ENCODE measurements at places on chromosomes 6 and 20.
A peak's percentile ranks its signal among the peaks of the same experiment; 100 is the strongest.

GRCh38 chr20:24364482-24364881, 104.9 kb upstream of the SYNDIG1 start:
- DNase-seq: no peak

DNA sequence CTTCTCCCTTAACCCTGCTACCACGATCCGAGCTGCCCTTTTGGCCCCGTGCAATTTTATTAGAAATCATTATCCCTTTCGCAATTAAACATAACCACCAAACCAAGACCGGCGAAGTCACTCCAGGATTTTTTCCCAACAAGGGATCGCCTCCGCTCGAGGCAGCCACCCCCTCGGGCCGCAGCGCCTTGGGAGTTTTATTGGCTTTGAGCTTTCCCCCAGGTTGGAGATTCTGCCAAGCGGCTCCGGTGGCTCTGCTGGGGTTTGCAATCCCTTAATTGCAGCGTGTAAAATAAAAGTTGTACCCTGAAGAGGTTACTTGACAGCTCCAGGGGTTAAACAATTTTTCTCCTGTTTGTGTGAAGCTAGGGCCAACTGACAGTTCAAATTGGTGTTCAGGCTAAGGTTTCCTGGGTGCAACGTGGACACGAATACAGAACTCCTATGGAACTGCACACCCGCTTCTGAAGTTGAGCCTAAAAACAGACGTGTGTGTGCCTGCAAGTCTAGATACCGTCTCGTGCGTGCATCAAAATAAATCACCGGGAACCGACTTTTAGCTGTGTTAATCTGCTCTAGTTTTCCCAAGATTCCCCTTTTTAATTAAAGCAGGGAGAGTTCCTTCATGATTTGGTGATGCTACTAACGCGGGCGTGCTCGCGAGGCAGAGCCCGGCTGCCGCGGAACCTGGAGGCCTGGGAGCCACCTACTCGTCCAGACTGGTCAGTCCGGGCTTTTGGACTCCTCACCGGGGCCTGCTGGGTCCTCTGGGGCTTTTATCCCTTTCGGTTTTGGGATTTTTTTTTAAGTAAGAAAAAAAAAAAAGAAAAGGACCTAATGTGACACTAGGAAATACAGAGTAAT, 975 bp upstream of the TFAP2A start:
- DNase-seq: no peak

DNA sequence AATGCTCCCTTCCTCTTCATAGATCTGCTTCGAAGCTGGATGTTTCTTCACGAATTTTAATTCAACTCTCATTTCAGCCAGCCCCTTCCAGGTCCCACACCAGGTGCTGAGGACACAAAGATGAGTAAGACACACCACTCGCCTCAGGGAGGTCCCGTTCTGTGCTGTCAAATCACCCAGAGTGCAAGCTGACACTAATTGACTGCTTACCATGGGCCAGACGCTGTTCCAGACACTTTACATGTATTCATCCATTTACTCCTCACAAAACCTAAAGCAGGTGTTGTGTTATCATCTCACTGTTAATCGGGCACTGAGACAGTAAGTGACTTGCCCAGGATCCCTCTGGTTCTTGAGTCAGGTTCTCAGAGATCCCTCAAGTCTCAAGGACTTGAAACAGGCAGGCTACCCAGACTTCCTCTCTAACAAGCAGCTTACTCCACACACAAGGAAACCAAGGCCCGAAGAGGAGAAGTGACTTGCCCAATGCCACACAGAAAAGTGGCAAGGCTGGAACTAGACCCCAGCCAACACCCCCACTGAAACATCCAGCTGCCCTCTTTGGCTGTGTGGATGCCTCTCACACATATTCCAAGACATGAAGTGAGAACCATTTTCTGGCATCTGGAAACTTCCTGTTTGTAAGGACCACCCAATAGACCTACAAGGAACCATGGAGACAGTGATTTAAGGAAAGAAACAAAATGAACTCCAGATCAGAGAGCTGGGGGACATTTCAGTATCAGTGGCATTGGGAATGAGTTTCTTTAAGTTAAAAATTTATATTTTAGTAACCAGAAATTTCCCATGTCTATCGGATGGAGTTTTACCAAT, 174.5 kb downstream of the CDC5L start:
- DNase-seq: no peak

- no peak for DNase-seq
These were observed 38.3 kb downstream of the BCL2L1 start for GRCh38 chr20:31684153-31685015.

DNA sequence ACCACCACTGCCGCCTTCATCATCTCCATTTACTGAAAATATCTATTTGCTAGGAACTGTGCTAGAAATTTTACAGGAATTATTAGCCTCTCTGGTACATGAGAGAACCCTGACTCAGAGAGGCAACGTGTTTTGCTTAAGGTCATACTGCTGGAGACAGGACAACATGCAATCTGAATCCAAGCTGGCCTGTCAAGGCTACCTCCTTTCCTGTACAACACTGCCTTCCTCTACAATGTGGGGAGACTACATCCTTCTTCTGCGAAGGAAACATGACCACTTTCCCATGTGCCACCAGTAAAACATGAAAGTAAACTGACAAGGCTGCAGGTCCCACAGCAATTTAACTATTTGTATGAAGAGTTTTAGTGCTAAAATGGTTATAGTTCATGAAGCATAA, 200.9 kb downstream of the BACH2 start:
- DNase-seq: no peak

GRCh38 chr20:20571068-20571780, 141.2 kb downstream of the RALGAPA2 start:
- no peak for DNase-seq

DNA sequence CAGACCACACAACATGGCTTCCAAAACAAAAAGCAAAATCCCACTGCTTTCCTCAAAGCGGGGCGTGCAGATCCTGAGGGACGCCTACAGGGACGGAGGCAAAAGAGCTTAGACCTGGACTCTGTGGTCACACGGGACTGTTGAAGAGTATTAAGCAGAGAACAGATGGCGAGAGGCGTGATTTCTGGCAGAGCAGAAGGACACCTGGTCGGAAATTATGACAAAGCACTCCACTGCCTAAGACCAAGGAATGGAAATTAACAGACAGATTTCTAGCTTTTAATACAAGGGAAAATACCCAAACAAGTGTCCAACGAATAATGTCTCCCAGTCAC, 15.4 kb downstream of the CST7 start:
- DNase-seq: no peak

GRCh38 chr20:33082546-33082945, 3.1 kb downstream of the BPIFB4 start:
- DNase-seq: no peak

- peak; percentile 54 for DNase-seq
These were observed at the start of gene VIP for GRCh38 chr6:152750694-152751093. Gene VIP, plus strand, starts transcription at chr6:152750797. Its CDS starts 1,381 bp downstream, at chr6:152752178.

DNA sequence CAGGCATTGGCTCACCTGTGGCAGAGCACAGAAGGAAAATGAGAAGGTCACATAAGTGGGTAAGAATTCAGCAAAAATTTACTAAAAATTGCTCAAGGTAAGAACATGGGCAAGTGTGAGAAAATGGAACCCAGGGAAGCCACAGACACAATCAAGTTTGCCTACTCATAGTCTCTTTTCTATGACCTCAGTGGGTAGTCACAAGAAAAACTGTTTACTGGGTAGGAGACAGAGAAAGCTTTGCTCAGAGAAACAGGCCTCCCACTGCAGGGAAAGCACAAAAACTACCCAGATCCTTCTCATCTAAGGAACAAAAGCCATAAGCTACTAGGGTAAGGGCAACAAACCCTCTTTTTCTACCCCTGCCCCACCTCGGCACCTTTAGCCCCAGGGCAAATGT, 35.2 kb downstream of the FAM184A start:
- DNase-seq: no peak

DNA sequence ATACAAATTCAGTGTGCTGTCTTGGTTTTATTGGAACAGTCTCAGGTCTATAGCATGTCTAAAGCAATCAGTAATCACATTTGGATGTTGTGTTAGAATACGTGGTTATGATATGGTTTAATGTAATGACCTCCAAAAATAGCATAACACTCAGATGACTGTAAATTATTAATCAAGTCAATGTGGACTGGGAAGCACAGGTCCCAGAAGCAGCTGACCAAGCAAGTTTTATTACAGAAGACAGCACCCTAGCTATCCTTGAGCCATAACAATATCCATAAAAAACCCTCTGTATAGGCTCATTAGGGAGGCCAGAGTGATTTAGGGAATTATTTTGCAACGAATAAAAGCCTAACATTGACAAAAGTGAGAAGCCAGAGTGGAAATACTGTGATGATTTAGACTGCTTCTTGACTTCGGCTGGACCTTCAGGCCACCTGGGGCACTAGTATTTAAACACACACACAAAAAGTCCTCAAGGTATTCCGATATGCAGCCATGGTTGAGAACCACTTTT, 66.9 kb downstream of the RSPH3 start:
- no peak for DNase-seq

GRCh38 chr6:27591699-27592480, 119.0 kb upstream of the ZNF184 start:
- DNase-seq: peak; percentile 37

DNA sequence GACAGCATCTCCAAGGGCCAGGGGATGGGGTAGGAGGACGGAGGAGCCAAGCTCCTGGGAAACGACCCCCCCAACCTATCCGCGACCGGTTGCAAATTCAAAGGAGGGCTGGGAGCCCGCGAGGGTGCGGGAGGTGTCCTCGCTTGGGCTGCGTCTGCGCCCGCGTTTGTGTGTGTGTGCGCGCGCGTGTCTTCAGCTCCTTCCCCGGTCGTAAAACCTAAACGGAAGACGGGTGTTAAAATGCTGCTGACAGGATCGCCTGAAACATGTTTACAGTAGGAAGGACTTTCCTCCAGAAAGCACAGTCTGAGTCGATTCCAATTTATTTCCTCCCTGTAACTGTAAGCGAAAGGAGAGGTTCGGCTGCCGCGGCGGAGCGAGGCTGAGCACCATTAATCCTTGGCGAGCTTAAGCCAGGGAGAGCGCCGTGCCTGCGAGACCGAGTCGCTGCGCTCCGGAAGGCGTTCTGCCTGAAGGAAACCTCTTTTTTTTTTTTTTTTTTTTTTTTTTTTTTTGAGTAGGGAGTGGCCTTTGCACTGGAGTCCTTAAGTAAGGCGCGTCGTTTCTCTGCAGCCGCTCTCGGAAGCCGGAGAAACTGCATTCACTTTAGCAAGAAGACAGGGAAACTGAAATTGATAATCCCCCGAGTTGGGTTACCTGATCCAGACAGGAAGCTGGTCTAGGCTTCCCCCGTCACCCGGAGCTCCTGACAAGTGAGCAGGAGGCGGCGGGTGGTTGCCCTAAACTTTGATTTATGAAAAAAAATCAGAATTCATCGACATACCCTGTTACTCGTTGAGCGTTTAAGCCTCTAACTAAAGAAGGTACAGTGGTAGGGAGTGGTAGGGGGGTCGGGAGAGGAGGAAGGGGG, 4.8 kb upstream of the SOX4 start:
- DNase-seq: peak; percentile 69

DNA sequence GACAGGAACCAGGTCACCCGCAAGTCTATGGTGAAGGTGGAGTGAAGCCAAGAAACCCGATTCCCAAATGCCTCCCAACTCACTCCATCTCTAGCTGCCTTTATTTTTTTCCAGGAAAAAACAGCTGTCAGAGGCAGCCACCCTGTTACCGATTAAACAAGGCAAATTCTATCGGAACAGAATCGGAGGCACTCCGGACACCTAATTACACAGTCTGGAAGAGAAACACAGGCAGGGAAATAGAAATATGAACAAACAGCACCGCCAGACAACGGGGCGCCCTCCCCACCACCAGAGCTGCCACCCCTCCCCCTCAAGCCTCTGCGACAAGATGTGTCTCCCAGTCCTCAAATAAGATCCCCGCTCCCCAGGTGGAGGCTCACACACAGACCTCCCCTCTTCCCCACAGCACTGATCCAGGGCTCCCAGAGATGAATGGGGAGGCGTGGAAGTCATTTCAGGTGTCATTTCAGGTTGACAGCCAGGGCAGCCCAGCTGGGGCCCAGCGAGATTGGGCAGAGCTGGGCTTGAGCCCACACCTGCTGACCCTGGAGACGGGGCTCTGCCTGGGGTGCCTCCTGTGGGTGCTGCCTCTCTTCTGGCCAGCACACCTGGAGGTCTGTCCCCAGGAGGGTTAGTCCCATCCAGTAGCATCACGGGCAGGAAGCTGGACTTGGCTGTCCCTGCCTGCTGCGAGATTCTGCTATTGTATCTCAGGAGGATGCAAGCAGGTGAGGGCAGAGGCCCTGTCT, 19.8 kb upstream of the VSTM2L start:
- no peak for DNase-seq

DNA sequence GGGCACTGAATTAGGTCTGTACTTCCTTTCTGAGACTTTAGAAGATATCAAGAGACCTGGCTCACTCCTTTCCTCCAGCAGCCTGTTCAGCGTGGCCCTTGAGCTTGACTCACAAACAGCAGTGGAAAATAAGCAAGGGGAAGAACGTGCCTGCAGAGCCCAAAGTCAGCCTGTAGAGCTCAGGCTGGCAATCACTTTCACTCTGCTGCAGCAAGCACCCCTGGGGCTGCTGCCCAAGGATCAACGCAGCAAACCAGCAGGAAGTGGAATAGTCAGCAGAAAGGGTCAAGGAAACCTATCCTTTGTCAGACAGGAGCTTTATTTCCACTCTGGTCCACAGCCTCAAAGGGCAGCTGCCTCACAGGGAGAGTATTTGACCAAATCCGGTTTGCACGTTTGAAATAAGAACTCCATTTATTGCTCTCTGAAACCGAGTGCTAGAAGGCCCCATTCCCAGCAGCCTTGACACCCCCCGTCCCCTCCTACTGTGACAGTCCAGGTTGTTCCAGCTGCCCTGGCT, 77.4 kb downstream of the PRDM1 start:
- DNase-seq: no peak

DNA sequence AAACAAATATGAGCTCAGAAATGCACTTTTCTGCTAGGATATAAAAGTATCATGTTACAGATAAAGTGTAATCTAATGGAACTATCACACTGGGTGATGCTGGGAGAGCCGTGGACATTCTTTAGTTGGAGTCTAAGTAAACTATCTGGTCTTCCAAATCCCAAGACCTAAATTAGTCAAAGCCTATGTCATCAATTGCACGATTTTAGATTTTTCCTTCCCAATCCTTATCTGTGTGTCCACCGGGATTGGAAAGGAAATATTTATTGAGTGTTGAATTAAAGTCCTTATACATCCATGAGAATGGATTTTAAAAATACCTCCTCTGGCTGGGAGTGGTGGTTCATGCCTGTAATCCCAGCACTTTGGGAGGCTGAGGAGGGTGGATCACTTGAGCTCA, 19.6 kb upstream of the MRAP2 start:
- no peak for DNase-seq

DNA sequence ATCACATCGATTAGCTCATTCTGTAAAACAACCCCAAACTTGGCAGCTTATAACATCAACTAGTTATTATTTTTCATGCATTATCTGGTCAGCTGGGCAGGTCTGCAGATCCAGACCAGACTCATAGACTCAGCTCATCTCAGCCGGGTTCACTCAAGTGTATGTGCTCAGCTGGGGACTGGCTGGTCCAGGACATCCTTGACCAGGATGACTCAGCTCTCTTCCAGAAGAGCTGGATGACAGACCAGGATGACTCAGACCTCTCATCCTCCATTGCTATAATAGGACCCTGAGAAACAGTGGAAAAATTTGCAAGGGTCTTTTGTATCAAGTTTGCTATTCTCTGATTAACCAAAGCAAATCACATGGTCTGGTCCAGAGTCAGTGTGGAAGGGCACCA, 312.5 kb upstream of the PLCB4 start:
- no peak for DNase-seq
